NCI-H774 (cell line): ENCODE measurements at places on chromosomes 11 and 22.

GRCh38 chr22:39699631-39700360 lies 129.2 kb downstream of the CACNA1I start:
- peak; percentile 14 for DNase-seq

DNA sequence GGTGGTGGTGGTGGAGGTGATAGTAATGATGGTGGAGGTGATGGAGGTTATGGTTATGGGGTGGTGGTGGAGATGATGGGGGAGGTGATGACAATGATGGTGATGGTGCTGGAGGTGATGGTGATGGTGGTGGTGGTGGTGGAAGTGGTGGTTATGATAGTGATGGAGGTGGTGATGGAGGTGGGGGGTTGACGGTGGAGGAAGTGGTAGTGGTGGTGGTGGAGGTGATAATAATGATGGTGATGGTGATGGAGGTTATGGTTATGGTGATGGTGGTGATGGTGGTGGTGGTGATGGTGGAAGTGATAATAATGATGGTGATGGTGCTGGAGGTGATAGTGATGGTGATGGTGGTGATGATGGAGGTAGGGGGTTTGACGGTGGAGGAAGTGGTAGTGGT lies 16.9 kb upstream of the WNT7B start:
- DNase-seq, result no peak

GRCh38 chr22:48407256-48407955 lies 1420.3 kb downstream of the BRD1 start:
- DNase-seq, result no peak

GRCh38 chr11:79648766-79649520 lies 208.1 kb upstream of the TENM4 start:
- no peak for DNase-seq

GRCh38 chr11:81658722-81659121 lies 1074.9 kb downstream of the FAM181B start:
- DNase-seq, result no peak

GRCh38 chr11:119178166-119178680 lies 7.1 kb upstream of the NHERF4 start:
- DNase-seq, result no peak

DNA sequence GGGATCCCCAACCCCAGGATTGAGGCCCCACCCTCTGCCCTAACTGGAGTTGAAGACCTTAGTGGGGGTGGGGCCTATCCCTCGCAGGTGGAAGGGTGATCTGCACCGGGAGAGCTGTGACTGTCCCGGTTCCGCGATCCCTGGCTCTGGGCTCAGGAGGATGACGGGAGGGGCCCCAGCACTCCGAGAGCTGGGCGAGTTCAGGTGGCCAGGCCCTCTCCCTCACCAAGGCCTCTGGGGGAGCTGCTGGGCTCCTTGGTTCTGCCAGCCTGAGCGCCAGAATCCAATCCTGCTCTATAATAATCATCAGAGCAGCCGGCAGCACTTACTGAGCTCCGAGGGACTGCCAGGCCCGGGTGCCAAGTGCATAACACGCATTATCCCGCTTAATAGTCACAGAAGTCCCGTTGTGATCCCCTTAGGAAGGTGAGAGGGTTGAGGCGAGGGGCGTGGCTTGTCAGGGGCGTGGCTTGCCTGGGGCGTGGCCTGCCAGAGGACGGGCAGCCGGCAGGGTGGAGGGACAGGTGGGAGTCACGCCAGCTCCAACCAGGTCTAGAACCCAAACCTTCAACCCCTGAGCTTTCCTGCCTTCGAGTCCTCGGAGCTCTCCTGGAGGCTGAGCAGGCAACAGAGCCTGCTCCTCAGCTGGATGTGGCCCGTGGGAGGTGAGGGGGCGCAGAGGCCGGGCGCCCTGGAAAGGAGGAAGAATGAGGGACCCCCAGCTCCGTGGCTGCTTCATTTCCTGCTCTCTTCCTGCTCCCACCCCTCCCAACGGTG lies 7.3 kb upstream of the SYT7 start:
- DNase-seq, result peak; percentile 66

DNA sequence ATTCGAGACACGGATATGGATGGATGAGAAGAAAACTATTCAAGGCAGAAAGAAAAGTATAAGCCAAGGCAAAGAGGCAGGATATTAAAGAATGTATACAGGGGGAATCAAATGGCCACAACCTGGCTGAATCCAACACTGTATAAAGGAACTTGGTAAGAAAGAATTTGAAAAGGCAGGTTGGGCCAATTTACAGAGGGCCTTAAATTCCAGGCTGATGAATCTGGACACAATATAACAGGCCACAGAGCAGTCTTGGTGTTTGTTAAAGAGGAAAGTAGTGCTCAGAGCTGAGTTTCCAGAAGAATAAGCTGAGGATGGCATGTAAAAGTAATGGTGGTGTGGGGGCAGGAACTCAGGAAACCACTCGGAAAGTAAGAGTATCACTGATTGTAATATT lies 72.3 kb upstream of the POU2AF2 start:
- no peak for DNase-seq

- DNase-seq, result no peak
Observed at GRCh38 chr11:127252321-127252720, 251.8 kb upstream of the KIRREL3 start.

GRCh38 chr11:87176044-87176443 lies 138.3 kb downstream of the TMEM135 start:
- DNase-seq, result no peak

DNA sequence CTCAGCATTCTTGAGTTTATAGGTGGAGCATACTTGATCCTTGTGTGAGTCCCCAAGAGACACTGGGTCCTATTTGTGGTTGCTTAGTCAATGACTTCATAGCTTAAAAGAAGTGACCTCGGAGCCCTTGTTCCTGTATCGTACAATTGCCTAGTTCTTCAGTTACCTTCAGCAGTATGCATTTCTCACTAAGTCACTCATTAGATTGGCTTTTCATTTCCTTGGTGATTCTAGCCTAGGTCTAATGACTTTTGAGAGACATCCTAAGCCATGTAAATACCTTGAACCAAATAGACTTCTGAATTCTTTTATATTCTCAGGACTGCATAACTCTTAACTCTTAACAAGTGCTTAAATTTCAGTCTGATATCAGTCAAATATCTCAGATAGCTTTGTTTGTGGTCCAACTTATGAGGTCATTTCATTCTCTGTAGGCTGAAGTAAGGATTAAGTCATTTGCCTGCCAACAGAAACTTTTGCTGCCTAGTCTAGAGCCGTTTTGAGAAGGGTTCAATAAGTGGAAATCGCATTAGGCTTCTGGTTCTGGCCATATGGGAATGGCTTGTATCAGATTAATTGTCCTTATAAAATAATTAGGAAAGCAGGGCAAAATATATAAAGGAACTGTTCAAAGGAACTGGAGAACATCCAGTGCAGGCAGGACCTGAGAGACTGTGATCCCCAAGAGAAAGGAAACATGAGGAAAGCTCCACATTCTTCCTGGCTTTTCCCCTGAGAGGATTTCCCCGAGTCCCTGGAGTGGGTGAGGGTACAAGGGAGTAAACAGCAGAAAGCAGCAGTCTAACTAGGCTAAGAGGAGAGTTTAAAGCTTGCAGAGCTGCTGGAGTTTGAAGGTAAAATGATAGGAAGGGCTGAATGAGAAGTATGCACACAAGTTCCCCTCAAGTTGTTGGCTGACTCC lies 39.9 kb downstream of the TRAF6 start:
- no peak for DNase-seq
